ENCODE measurements at places on chromosomes 5 and 9. TPM values are rescaled to one million over a fixed set of nuclear protein-coding genes. Genes with fewer than 3 reads are reported as not detected.
A peak's percentile ranks its signal among the peaks of the same experiment; 100 is the strongest.

GRCh38 chr9:119677811-119678505 lies 308.7 kb upstream of the BRINP1 start:
- no peak for DNase-seq

The MYOZ3 gene
- polyA plus RNA-seq = 4.4 TPM

The PCDHB12 gene
- 6.3 TPM for polyA plus RNA-seq

- no peak for DNase-seq
Observed at GRCh38 chr9:93234600-93234999, 50.7 kb downstream of the WNK2 start.

GRCh38 chr9:78609450-78609849 lies 312.5 kb downstream of the PSAT1 start:
- peak; percentile 16 for DNase-seq

DNA sequence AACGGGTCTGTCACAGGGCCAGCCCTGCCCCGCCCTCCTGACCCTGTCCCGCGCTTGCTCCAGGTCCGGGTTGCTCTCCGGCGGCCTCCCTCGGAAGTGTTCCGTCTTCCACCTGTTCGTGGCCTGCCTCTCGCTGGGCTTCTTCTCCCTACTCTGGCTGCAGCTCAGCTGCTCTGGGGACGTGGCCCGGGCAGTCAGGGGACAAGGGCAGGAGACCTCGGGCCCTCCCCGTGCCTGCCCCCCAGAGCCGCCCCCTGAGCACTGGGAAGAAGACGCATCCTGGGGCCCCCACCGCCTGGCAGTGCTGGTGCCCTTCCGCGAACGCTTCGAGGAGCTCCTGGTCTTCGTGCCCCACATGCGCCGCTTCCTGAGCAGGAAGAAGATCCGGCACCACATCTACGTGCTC lies 4.2 kb downstream of the B4GALT7 start:
- DNase-seq = no peak

DNA sequence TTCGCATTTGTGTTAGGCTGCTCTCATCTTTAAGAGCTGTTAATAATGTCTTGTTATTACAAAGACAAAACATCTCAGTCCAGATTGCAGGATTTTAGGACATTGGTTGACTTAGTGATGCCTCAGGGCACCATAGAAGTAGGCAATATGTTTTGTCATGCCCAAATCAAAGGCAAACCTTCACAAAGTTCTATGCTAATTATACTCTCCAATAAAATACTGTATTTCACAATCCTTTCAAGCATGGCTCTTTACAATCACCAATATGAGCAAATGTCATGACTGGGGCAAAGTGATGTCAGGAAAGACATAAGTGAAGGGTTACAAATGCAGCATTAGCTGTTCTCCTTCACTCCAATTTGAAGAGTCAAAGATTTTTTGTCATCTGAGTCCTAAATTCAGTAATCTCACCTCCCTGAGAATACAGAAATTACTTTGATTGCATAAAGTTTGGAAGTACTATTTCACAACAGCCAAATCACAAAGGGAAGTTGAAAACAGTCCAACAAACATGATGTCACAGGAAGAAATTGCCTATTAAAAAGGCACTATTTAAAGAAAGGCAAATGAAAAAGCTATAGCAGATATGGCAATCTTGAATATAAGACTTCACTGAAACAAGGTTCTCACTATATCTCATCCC lies 303.2 kb downstream of the PRR16 start:
- DNase-seq = no peak

- DNase-seq = no peak
Observed at GRCh38 chr5:147439254-147439653, 70.6 kb downstream of the DPYSL3 start.

GRCh38 chr5:78930721-78931120 lies 54.4 kb downstream of the ARSB start:
- no peak for DNase-seq

- DNase-seq = no peak
Observed at GRCh38 chr9:22790329-22790728, 343.7 kb downstream of the DMRTA1 start.

The HAVCR2 gene
- 7.4 TPM for polyA plus RNA-seq

GRCh38 chr5:110916381-110917049 lies 155.0 kb upstream of the TSLP start:
- DNase-seq = no peak

- DNase-seq = no peak
Observed at GRCh38 chr9:76218117-76218885, 175.9 kb downstream of the RFK start.

- DNase-seq = no peak
Observed at GRCh38 chr5:1473746-1474145, 28.5 kb upstream of the SLC6A3 start.

- peak; percentile 41 for DNase-seq
Observed at GRCh38 chr9:94872891-94873511, 146.5 kb downstream of the AOPEP start.

DNA sequence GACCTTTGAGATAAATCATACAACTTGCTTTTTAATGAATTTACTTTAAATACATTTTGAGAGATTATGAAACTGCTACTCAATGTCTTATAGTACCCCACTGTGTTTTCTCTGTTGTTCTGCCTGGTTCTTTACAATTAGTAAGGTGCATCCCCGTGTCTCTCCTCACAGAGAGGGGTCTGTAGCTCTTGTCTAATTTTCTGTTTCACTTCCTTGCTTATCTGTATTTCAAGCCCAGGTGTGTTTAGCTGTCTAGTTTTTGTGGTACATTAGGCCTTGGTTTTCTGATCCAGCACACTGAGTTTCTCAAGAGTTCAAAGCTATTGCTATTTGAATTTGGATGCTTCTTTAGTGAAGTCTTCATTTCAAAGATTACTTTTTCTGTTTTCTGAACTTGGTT lies 105.1 kb downstream of the MAST4 start:
- no peak for DNase-seq

The ISL1 gene
- not detected for polyA plus RNA-seq

DNA sequence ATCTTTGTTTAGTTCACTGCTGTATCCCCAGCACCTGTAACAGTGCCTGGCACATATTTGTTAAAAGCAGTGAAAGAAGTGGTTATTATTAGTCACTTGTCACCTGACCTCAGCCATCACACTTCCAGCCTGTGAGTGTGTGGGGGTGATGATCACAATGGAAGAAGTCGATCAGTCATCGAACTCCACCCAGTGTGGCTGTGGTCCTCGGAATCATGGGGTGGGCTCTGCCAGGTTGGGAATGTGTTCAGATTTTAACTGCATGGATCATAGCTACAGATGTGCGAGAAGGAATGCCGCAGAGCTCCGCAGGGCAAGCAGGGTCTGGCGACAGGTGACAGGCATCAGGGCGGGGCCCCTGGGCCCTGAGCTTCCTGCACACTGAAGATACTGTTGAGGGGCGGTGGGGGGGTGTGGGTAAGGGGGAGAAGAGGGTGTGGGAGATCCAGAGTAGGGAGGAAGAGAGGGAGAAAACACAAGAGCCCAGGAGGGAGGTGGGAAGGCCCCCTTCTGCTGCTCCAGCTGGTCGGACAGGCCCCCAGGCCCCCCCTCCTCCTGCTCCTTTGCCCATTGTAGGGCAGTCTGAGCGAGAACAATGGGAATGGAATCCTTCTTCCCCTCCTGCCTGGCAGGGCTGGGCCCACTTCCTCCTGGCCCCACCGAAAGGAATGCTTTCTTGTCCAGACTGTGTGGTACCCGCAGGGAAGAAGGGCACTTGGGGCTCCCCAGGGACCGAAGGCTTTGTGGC lies 89.6 kb downstream of the SPRY4 start:
- no peak for DNase-seq

- no peak for DNase-seq
Observed at GRCh38 chr9:28092981-28093936, 520.0 kb upstream of the C9orf72 start.

GRCh38 chr5:78574131-78574673 lies 74.4 kb downstream of the LHFPL2 start:
- no peak for DNase-seq

- DNase-seq = no peak
Observed at GRCh38 chr9:3288686-3289085, 237.1 kb downstream of the RFX3 start.

- no peak for DNase-seq
Observed at GRCh38 chr5:9456435-9457042, 89.3 kb downstream of the SEMA5A start.

DNA sequence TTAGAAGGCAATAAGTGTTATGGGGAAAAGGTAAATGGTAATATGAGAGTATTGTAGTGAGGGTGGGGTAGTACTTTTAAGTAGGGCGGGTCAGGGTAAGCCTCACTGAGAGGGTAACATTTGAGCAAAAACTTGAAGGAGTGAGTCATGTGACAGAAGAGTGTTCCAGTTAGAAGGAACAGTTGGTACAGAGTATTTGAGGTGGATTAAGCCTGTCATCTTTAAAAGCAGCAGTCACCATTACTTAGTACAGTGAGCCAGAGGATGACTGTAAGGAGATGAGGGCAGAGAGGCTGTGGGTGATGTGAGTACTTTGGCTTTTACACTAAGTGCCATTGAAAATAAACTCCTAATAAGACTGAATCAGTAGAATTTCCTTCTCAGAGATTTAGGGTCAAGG lies 54.8 kb downstream of the UBAP1 start:
- DNase-seq = no peak

DNA sequence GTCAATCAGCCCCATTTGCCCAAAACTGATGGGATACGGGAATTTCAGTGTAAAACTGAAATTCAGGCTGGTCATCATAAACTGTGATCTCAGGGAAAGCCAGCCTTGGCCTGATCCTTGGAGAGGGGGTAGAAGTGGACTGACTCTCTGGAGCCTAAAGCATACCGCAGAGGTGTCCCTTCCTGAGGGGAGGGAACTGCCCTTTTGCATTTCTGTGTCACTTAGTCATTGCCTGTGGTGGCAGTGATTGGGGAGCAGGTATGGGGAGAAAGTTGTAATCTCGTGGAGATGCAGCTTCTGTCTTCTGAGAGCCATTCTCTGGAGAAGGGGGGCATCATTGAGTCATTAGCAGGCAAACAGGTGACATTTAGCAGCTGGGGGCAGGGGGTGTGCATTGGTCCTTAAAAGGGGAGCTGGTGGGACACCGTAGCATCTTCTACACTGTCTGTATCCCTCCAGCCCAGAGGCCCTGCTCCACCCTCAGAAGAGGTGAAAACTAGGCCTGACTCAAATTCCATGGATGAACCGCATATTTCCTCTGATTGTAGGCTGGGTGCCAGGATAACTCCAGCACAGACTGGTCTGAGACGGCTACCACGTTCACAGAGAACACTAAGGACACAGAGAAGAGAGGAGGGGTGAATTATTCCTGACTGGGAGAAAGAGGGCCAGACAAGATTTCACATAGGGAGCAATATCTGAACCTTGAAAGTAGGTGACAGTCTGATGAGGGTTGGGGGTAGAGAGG lies 143.3 kb downstream of the SEC61B start:
- no peak for DNase-seq

The SPINK13 gene
- polyA plus RNA-seq = 0.79 TPM

The FBP1 gene
- polyA plus RNA-seq = 52.8 TPM

The MSH3 gene
- polyA plus RNA-seq = 24.0 TPM

DNA sequence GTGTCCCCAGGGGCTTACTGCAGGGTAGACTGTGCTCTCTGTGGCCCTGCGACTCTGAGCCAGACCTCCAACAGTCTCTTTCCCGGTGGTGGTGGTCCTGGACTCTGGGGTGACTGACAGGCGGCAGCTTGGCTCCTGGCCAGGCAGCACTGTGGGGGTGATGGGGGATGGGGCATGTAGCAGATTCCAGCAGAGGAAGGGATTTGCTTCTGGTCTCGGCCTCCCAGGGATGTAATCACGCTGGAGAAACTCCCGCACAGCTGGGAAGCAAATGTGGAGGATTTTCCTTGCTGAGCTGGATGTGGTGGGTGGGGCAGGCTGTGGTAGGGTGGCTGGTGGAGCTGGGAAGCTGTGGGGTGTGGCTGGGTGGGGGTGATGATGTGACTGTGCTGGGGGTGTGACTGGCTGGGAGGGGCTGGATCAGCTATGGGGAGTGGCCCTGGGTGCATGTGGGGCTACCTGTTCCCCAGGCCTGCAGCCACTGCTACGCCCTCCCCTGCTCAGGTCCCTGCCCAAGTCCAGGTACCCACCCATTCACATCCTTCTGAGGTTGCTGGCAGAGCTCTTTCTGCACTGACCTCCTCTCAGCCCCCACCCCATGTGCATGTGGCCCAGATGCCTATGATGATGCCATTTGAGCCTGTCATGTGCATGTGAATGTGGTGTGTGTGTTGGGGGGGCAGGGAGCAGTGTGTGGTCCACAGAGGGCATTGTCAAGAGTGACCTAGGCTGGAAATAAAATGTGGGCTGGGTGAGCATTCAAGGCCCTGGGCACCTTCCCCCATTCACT lies 3.8 kb downstream of the NDST1 start:
- no peak for DNase-seq

- DNase-seq = no peak
Observed at GRCh38 chr9:133309608-133310007, 26.4 kb downstream of the SURF6 start.

The GPX8 gene
- polyA plus RNA-seq = 88.9 TPM

DNA sequence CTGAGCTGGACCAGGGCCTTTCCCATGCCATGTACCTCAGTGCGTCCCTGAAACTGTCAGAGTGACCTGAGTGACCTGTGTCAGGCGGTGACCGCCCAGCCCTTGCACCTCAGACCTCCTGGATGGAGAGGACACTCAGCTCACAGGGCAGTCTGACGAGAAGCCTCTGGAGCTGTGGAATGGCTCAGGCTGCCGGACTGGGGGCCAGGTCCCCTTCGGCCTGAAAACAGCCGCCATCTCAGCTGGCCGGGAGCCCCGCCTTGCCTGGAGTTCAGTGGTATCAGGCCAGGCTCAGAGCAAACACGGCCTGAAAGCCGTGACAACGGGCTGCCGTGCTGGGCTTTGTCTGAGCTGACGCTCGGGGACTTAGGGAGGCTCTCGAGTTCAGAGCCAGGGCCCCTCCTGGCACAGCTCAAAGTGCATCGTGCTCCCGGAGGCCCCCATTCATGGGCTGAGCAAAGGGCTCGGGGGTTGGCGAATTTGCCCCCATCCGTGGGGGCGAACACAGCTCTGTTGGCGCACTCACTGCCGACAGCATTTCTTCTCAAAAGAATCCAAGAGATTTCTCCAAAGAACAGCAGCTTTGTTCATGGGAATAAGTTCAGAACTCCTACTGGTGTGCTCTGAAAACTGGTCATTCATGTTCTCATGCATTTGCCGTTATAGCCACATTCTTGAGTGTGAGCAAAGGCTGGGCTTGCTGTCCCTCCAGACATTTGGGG lies 8.4 kb upstream of the SLC9A3 start:
- no peak for DNase-seq

The PLPP7 gene
- 3.5 TPM for polyA plus RNA-seq

DNA sequence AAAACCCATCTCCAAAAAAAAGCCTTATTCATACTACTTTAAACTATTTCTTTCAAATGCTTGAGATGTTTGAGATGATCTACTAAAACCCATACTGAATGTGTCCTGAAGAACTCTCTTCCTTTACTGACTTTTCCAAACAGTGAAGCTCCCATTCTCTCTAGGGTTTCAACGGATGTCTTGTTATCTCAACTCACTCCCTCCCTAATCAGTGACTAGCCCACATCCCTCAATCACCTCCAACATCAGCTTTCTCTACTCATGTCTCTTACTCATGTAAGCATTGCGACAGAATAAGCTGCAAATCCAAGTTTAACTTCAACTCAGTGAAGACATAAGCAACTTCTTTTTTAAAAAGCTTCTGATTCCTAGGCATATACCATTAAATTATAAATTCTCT lies 42.1 kb downstream of the WDR41 start:
- DNase-seq = no peak
